K562 (cell line): ENCODE measurements at places on chromosomes 12 and 14.

DNA sequence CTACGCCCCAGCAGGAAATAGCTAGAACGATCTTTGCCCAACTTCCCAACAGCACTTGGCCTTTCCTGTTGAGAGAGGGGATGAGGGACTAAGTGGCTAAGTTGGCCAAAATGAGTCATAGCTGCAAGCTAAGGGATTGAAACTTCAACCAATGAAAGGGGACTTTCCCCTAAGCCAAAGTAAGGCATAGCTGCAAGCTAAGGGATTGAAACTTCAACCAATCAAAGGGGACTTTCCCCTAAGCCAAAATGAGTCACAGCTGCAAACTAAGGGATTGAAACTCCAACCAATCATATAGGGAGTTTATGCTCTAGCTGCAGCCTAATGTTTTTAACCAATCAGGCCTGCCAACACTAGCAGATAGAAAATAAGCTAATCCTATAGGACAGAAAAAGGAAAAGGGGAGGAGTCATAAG is 100.5 kb upstream of the SSTR1 start:
- DNase-seq = no peak
- no peaks in the 10 kb centered on the region for H3K4me1 ChIP-seq
- no peak overlapping the region for H3K27ac ChIP-seq
- no peaks in the 10 kb centered on the region for H3K27me3 ChIP-seq

DNA sequence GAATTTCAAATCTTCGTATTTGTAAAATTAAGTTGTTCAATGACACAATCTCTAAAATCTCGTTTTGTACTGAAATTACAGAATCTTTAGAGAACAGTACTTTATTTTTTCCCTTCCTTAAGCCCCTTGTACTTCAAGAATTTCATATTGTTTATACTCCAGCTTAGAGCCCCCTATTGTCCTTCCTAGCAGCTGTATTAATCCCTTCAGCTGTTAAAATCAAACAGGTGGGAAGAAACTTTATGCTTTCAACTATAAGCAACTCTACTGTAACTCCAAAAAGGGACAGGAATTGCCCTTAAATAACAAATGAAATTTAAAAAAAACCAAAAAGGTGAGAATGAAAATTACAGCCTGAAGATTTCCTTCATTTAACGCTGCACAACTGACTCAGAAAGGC is 1.7 kb downstream of the NACA start:
- no peak for DNase-seq
- no peaks in the 10 kb centered on the region for H3K27me3 ChIP-seq
- peaks cover 75% of the 10 kb centered on the region for H3K36me3 ChIP-seq
- H3K4me1 ChIP-seq = peaks cover 25% of the 10 kb centered on the region
- peak overlapping the region; percentile 89 for H3K4me3 ChIP-seq

- no peaks in the 10 kb centered on the region for H3K27me3 ChIP-seq
- H3K4me1 ChIP-seq = peaks cover 17% of the 10 kb centered on the region
- no peak for DNase-seq
- H3K36me3 ChIP-seq = peaks cover 64% of the 10 kb centered on the region
Observed at GRCh38 chr12:64696080-64696741, 63.0 kb downstream of the GNS start.

- no peak for DNase-seq
- no peaks in the 10 kb centered on the region for H3K36me3 ChIP-seq
- no peak overlapping the region for H3K4me3 ChIP-seq
Observed at GRCh38 chr14:59274991-59275391, 86.5 kb downstream of the DAAM1 start.

GRCh38 chr12:91072931-91073330 is 15.1 kb upstream of the KERA start:
- H3K36me3 ChIP-seq = no peaks in the 10 kb centered on the region
- DNase-seq = no peak
- no peaks in the 10 kb centered on the region for H3K4me1 ChIP-seq

DNA sequence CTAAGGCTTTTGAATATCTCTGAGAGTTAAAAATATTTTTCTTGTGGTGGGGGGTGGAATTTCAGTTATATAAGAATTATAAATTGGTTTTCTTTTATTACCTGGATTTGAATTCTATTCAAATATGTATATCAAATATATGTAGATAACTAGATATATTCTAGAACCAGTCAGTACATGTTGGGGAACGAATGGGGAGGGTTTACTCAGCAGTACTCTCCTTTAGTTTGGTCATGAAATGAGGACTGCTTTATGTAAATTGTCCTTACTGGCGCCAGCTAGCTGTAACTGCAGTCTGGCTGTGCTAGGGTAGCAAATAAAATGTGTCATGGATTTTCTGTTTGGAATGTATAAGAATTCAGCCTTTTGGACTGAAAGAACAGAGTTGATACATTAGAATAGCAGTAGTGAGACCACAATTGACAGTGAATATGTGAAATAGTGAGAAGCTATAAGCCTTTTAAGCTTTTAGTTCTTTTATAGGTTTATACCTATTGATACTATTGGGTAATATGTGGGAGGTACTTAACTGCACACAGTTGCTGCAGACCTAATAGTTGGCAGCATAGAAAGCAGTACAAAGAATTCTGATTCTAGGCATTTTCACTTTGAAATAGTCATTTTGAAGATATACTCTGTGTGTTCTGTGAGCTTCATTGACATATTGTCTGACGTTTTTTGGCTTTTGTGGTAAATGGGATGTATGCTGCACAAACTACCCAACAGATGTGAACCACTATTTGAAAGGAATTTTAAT is 29.0 kb downstream of the ATF7IP start:
- H3K4me3 ChIP-seq = no peak overlapping the region
- no peaks in the 10 kb centered on the region for H3K4me1 ChIP-seq
- H3K27me3 ChIP-seq = no peaks in the 10 kb centered on the region
- H3K36me3 ChIP-seq = peaks cover 8% of the 10 kb centered on the region; the same call in 1 of the 3 replicates
- peak overlapping the region; percentile 82 for H3K27ac ChIP-seq

DNA sequence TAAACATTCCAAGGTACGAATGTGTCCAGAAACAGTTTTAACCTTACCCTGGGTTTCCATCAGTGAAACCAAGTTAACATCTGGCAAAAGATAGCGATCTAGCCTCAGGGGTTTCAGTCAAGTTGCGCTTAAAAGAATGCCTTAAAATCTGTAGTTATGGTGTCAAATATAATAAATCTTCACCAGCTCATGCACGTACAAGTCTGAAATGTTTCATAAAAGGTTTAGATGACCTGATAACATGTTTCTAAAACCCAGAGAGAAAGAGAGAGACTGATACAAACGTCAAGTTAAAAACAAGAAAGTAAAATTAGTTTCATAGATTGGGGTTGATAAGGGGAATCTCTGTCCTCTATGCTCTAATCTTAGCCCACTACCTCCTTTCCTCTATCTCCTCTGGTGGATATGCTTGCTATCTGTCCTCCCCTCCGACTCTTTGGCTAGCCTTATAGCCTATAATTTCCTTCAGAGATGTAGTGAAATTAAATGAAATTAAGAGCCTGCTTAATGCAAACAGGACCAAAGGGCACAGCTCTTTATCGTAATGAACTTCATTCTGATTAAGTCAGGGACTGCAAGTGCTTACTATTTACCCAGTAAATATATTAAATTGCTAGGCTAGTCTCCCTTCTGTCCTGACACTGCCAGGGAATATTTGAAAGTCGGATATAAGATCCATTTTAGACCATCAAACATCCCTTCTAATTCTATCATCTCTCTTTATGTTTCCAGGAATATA is 18.4 kb upstream of the FOS start:
- H3K27me3 ChIP-seq = no peaks in the 10 kb centered on the region
- peaks cover 6% of the 10 kb centered on the region for H3K4me1 ChIP-seq
- H3K27ac ChIP-seq = no peak overlapping the region
- no peak overlapping the region for H3K4me3 ChIP-seq
